ENCODE measurements at places on chromosomes 13 and 19.

- DNase-seq: no peak
Observed at GRCh38 chr19:3269916-3270671, 45.6 kb downstream of the CELF5 start.

- no peak for DNase-seq
Observed at GRCh38 chr19:39270036-39270871, 2.1 kb downstream of the IFNL2 start.

- no peak for DNase-seq
Observed at GRCh38 chr13:34864671-34865070, 77.4 kb upstream of the NBEA start.

GRCh38 chr13:44207476-44207875 is 166.1 kb upstream of the SERP2 start:
- no peak for DNase-seq

DNA sequence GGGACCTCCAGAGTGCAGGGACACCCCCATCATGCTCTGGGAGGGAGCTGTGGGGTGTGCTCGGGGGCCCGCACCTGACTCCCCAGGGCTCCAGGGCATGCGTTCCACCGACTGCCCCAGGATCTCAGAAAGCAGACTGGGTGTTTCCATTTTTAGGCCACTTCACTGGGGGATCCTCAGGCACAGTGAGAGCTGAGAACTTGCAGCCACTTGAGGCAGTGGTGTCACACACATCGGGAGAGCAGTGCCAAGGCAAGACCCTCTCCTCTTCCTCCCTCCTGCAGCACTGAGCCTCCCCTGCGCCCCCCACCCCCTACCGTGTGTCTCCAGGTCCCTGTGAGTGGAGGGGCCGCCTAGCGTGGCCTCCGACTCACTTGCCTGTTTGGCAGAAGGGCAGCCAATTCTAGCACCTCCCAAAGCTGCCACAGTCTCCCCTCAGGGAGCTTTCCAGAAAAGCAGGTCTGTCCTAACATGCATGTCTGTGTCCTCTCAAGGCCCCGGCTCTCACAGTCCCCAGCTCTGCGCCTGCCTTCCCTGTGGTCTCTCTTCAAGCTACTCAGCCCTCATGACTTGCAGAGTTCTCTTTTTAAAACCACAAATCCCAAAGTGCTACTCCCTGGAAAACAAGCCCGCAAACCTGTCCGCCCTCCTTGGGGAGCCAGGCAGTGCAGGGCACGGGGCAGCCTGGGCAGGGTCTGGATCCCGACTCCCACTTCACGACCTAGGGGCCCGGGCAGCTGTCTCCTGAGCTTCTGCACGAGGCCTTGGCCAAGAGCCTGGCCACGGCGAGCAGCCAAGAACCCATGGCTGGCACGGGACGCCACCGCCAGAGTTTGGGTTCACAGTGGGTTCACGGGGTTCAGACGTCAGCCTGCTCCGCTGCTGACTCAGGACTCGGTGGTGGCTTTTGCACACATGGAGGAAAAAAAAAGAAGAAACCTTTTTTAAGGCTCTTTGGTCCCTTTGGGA is 94.1 kb downstream of the STK24 start:
- no peak for DNase-seq

DNA sequence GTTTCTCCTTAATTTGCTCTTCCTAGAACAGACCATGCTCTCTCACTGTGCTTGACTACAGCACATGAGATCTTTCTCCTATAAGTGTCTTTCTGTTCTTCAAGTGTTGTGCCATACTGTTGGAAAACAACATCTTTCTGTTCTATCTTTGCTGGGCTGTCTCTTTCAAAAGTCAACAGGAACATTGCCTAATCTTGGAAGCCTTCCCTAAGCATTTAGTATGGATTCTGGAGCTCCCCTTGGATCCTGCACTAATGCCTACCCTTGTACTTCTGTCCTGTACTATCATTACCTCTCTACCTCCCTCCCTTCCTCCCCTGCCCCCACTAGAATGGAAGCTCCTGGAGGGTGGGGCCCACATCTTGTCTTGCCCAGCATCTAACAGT is 26.8 kb downstream of the STARD13 start:
- no peak for DNase-seq

DNA sequence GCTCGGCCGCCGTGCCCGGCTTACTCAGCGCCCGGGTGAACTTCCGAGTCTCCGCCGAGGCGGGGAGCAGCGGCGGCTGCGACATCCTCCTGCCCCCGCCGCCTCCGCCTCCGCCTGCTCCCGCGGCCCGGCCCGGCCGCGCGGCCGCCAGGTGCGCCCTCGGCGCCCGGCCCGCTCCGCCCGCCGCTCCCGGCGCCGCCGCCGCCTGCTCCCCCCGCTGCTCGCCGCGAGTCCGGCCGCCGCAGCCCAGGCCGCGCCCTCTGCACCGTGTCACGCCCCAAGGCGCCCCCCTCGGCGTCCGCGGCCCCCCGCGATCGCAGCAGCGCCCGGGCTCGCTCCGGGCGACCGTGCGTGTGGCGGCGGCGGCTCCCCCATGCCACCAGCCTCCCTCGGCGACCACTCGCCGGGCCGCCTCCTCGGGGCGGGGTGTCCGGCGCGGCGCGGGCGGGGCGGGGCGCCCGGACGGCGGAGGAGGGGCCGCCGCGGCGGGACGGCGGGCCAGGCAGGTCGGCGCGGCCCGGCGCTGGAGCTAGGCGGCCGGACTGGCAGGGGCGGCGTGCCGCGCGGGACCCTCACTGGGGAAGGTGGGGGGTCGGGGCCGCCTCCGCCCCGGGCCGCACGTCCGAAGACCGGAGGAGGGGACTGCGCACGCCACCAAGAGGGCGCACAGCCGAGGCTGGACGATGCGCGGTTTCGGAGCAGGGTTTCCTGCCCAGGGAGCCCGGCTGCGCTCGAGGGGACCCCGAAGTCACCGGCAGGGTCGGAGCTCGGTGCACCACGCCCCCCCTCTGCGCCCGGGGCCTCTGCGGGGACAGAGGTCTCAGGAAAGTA is 108.6 kb upstream of the DOCK9 start:
- peak; percentile 70 for DNase-seq

Measured in naive thymus-derived CD4-positive, alpha-beta T cell (primary cell).